Daoy (cell line): ENCODE measurements at places on chromosomes 2 and 18. TPM values are rescaled to one million over a fixed set of nuclear protein-coding genes. Genes with fewer than 3 reads are reported as not detected.

SLC11A1 gene
- not detected in 2 replicates for total RNA-seq

GPR155 gene
- total RNA-seq: 0.46 and 0.68 TPM in 2 replicates

LOXHD1 gene
- total RNA-seq: not detected in 2 replicates

DSG1 gene
- not detected in 2 replicates for total RNA-seq

FOSL2 gene
- total RNA-seq: 56.0 and 62.1 TPM in 2 replicates

OR6B2 gene
- not detected in 2 replicates for total RNA-seq

PROC gene
- total RNA-seq: not detected in 2 replicates

PIEZO2 gene
- 2.1 and 2.2 TPM in 2 replicates for total RNA-seq

DNA sequence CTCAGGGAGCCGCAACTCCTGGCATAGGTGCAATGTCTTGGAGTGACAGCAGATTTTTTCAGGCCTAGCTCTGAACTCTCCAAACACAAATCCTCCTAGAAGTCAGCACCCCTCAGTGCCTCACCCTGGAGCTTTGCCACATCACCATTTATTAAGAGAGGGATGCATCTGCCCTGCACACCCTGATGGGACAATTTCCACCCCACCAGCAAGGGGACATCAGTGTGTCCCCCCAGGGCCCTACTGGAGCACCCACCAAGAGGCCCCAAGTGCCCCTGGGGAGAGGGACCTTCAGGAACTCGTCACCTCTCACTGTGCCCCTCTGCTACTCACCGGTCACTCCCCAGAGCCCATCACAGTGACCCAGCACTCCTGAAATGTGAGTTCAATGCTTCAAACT lies 144.7 kb downstream of the NDUFA10 start:
- DNase-seq: no peak

- DNase-seq: no peak
Measured at GRCh38 chr2:231371430-231372054, 24.0 kb upstream of the B3GNT7 start.

DNA sequence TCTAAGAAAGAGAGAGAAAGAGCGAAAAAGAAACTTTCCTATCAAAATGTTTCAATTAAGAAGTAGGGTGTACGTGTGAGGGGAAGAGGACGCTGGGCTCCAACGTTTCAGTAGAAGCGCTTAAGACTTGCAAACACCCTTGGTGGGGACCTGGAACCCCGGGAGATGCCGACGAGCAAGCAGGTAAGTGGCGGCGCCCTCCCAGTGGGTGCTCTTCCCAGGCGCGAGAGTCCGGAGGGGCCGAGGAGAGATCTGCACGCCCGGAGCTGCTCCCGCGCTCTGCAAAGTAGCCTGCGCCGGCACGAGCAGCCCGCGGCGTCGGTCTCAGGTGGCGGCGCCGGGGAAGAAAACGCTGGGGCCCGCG lies 678 bp upstream of the OTX1 start:
- no peak for DNase-seq

DNA sequence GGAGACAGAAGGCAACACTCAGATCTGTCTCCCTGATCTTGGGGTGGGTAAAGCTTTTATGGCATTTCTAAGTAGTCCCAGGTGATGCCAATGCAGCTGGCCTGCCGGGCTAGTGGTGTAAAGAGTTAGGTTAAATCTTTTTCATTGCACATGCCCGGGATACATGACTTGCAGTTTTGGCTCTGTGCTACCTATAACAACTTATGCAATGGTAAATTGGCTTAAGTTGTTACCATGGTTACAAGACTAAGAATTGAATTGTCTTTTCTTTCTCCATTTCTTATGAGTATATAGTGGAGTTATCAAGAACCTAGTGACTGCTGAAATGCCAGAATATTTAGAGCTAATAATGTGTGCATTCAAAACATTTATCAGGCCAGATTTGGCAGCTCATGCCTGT lies 5.3 kb upstream of the FAM110C start:
- no peak for DNase-seq

DNA sequence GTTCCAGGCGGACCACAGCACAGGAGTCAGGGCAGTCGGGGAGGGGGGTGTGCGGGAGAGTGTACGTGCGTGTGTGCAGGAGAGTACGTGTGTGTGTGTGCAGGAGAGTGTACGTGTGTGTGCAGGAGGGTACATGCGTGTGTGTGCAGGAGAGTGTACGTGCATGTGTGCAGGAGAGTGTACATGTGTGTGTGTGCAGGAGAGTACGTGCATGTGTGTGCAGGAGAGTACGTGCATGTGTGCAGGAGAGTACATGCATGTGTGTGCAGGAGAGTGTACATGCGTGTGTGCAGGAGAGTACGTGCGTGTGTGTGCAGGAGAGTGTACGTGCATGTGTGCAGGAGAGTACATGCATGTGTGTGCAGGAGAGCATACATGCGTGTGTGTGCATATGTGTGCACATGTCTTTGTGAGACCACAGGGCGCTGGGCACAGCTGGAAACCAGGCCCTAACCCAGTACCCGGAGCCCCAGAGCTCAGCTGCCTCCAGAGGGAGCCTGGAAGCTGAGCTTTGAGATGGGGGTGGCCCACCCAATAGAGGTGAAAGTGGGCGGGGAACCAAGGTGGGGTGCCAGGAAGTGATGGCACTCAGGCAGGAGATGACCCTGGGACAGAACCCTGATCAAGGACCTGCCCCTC lies 13.9 kb upstream of the KLHL30 start:
- DNase-seq: no peak

GRCh38 chr18:48124857-48125626 lies 194.6 kb upstream of the SMAD2 start:
- no peak for DNase-seq

GRCh38 chr2:150133623-150134022 lies 353.8 kb downstream of the RND3 start:
- DNase-seq: peak; percentile 86

GRCh38 chr2:168699844-168700417 lies 102.5 kb upstream of the NOSTRIN start:
- DNase-seq: no peak

DNA sequence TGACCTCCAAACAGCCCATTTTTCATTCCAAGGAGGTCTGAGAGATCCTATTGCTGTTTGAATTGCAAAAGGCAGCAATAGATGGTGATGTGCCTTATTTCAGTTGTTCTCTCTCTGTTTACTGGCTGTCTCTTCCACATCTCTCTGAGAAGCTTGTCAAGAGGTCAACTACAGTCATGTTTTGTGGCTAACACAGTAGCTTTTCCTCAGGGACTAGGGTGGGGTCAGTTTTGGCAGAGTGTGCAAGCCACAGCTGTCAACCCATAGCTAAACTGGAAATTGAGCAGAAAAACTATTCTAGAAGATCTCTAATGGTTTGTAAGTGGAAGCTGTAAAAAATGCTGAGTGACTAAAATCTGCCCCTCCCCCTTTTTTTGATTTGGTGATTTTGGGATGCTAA lies 67.1 kb downstream of the DIS3L2 start:
- DNase-seq: no peak

- peak; percentile 51 for DNase-seq
Measured at GRCh38 chr2:233928594-233929351, 11.6 kb downstream of the TRPM8 start.

- DNase-seq: no peak
Measured at GRCh38 chr18:31243740-31244512, 74.0 kb upstream of the DSG1 start.

GRCh38 chr2:109439986-109440385 lies 173.8 kb downstream of the SEPTIN10 start:
- DNase-seq: no peak

GRCh38 chr2:26175466-26176278 lies 2.8 kb downstream of the GAREM2 start:
- DNase-seq: no peak

DNA sequence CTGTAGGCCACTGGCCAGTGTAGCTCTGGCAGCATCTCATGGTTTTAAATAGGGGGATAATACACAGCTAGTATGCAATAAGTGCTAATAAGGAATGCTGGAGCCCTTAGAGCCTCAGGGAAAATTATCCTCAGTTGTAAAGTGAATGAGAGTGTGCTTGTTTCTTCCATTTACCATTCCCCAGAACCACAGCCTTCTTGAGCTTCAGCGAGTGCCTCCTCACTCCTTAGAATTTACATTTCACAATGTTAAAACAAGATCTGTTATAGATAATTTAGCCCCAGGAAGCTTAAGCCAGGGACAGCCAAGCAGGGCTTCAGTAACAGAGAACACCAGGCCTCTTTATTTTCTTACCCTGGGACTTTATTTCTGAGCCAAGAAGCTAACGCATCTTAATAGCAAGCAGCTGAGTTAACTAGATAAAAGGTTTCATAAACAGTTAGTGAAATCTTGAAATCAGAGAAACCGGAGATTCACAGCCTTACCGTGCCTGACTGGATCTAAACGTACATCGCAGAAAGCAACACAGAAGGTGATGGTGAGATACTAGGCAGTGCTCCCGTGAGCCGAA lies 535.2 kb downstream of the TDRD15 start:
- DNase-seq: no peak

GRCh38 chr2:239353692-239354091 lies 47.1 kb downstream of the HDAC4 start:
- DNase-seq: no peak
